AML-193 (cell line): ENCODE measurements at places on chromosomes 5 and 9.

DNA sequence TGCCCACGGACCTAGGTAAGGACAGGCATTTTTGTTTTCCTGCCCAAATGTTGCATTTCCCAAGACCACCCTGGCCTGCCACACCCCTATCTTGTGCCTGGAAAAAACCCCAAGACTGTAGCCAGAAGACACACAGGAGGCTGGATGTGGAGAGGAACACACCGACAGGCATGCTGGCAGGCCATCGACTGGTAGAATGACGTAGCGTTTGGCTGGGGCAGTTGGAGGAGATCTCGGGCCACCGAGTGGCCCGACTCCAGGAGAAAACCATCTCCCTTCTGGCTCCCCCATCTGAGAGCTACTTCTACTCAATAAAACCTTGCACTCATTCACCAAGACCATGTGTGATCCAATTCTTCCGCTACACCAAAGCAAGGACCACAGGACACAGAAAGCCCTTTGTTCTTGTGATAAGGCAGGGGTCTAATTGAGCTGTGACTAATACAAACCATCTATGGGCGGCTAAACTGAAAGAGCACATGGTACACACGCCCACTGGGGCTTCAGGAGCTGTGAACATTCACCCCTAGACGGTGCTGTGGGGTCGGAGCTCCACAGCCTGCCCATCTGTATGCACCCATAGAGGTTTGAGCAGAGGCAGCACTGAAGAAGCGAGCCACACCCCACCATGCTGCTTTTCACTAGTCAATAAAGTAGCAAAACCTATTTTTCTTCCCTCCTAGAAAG lies 38.9 kb upstream of the N4BP3 start:
- no peak for DNase-seq

GRCh38 chr9:134139081-134139480 lies 3.2 kb downstream of the WDR5 start:
- DNase-seq, result no peak

DNA sequence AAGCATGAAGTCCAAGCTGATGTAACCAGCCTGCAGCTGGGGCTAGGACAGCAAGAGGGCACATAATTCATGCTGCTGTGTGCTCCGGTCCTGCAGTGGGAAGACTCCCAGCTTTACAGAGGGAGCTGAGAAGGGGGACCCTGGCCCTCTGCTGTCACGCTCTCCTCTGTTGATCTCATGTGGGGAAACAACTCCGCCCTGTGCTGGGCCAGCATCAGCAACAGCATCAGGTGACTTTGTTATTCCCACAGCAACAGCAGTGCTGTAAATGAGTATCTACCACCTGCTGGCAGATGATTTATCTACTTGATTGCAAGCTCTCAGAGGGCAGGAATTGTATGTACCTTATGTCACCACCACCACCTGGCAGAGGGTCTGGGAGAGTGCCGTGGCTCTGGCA lies 176.2 kb downstream of the COL23A1 start:
- no peak for DNase-seq

DNA sequence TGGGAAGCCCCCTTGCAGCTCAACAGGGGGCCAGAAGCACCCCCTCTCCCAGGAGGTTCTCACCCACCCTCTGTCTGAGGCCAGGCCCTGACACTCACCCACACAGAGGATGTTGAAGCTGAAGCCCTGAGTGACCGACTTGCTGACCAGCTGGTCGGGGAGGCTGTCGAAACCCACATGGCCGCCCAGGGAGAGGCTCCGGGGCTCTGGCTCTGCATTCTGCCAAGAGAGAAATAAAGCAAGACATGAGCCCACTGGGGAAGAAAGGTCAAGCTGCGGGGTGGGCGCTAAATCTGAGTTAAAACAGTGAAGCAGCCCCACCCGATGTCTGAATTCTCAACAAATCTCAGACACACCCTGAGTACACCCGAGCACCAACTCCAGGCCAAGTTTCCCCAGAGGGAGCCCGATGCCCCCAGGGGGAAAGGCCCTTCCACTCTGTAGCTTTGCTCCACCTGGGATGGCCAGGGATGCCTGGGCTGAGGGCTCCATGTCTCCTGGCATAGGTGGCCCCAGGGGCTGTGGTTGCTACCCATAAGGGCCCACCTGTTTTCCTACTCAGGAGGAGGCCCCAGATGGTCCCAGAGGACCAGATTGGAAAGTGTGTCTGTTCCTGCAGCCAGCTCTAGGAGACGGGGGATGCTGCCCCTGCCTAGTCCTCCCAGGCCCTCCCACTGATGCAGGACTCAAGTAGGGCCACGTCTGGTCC lies 11.6 kb downstream of the SEPTIN8 start:
- DNase-seq, result no peak

- no peak for DNase-seq
Measured at GRCh38 chr9:98929895-98930341, 13.8 kb upstream of the COL15A1 start.

DNA sequence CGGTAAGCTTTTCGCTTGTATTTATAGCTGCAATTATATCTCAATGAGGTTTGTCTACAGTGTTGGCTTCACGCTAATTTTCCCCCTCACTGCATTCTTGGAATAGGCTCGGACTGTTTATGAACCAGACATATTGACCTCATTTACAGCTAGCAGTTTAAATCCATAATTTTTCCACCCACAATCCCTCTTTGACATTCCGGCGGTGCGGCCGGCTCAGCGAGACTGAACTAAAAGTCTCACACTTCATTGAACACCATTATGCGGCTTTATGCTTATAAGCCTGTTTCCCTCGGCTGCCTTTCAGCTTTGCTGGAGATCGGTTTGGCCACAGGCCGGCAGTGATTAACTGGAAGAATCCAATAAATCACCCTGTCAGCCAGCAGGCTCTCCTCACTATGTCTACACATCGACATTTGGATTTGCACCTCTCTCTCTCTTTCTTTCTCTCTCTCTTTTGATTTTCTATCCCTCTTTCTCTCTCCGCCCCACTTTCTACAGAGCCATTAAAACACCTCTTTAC lies 315.0 kb upstream of the TLE4 start:
- DNase-seq, result no peak

GRCh38 chr5:38551030-38552017 lies 5.1 kb downstream of the LIFR start:
- peak; percentile 12 for DNase-seq

DNA sequence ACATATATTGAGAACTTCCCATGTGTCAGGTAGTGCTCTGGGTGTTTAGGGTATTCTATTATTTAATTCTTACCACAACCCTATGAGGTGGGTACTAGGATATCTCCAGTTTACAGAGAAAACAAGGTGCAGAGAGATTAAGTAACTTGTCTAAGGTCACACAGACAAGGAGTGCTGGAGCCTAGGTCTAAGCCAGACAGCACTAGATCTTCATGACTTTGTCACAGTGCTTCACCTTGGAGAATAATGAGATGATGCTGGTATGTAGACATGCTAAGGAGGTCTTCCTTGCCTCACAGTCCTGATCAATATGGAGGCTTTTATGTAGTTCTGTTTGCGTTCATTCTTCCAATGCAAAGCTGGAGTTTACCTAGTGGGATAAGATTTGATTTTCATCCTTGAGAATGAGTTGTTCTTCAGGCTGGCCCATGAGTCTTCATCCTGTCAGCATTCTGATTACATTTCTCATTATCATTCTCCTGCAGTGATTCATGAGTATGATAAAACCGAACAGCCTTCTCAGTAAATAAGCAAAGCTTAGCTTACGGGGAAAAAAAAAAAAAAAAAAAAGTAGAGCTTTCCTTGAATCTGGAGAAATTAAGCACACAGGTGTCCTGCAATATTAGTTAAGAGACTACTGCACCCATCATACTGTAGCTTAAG lies 176.3 kb downstream of the C9orf152 start:
- no peak for DNase-seq

- no peak for DNase-seq
Measured at GRCh38 chr5:1962619-1963355, 80.1 kb upstream of the IRX4 start.

DNA sequence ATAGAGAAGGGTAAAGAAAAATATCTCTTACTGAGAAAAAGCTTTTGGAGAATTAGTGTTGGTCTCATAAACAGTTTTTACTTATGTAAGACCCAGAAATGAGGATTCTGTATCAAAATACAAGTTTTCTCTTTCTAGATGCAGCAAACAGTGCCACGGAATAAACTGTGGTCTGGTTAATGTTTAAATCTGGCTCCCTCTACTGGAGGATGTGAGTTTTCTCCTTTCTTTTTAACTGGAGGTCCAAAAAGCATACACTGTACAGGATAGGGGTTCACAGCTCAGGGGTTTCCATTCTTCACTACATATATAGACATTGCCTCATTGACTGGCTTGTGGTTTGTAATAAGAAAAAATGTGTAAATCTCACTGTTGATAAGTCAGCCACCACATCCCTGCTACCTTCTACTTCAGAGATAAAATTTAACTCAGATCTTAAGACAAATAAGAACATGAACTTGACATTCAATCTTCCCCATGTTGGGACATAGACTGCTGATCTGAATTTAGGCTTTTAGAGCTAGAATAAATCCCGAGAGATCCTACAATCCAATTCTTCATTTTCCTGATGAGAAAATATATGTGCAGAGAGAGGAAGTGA lies 98.9 kb downstream of the CFAP95 start:
- peak; percentile 68 for DNase-seq

DNA sequence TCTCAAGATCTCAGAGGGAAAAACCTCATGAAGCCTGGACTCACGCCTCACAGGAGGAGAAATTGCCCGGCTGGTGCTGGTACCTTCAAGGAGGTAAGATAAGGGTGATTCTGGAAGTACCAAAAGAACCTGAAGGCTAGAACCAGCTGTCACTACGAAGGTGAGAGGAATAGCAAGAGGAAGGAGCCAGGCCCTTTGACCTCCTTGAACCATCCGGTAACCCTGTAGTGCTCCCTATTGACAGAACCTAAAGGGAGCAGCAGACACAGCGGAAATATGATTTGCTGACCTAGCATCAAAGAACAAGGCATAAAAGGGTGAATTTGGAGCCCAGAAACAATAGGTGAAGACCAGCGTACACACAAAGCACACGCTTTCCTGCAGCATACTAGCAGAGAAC lies 92.2 kb downstream of the DOCK8 start:
- DNase-seq, result peak; percentile 70

- no peak for DNase-seq
Measured at GRCh38 chr9:87556039-87556438, 58.4 kb downstream of the DAPK1 start.

DNA sequence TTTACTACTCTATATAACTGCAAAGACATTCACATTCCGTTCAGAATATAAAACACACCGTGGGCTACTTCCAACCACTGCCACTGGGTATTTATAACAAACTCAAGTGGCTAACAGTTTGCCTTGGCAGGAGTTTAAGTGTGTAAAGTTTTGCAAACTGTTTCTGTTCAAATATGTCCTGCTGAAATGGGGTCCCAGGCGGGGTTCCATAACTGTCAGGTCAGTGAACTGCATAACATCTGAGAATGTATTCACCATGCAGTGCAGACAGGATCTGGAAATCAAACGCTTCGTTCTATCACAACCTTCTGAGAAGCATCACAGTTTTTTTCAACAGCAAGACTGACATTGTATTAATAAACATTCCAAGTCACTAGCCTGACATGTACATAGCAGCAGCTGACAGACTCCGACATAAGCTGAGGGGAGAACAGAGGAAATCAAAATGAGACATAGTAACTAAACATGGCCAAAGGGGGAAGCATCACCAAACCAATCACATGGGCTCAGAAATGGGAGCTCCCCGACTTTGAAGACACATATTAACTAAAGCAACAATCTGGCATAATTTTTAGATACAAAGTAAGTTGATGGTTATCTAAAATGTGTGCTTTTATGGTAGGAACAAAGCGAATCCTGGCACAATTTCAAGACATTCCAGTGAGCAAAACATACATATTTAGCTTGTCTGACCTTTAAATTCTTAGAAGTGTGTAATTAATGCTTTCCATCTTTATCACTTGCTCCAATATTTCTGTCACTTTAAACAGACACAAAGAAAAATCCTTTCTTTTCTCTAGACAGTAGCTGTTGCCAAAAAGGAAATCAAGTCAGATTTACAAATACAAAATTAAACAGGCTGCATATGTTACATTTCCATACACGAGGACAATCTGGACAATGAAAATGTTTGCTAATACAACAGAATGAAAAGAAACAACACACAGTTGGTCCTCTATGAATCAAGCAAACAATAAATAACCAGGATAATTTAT lies 156.8 kb downstream of the MAPKAP1 start:
- no peak for DNase-seq

DNA sequence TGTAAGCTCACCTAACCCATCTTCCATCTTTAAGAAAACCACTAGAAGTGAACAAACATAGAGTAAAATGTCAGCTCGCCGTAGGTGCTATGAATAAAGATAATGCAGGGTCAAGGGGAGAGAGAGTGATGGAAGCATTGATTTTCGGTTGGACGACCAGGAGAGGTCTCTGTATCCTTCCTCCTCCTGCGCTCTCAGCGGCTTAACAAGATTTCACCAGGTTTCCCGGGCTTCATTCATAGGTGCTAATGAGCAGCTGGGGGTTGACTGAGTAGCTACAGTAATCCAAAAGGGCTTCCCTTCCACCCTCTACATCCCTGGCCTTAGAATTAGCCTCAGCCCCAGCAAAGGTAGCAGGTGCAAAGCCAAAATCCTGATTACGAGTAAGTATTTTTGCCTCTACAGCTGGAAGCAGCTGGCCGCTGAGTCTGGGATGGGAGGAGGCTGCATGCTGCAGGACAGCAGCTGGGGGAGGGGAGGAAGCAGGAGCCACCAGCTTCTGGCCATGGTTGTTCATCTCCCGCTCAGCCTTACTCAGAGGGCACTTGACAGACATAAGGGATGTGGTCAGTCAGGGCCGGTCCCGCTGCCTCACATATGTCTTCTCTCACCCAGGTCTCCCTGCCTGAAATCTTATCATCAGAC lies 112.0 kb upstream of the IL12B start:
- no peak for DNase-seq

- DNase-seq, result no peak
Measured at GRCh38 chr5:113202287-113202686, 225.7 kb downstream of the DCP2 start.

GRCh38 chr5:133259199-133259997 lies 207.6 kb downstream of the HSPA4 start:
- DNase-seq, result no peak

- no peak for DNase-seq
Measured at GRCh38 chr9:34651321-34651720, 664 bp upstream of the IL11RA start.

GRCh38 chr5:168898247-168898911 lies 319.2 kb upstream of the PANK3 start:
- DNase-seq, result no peak

DNA sequence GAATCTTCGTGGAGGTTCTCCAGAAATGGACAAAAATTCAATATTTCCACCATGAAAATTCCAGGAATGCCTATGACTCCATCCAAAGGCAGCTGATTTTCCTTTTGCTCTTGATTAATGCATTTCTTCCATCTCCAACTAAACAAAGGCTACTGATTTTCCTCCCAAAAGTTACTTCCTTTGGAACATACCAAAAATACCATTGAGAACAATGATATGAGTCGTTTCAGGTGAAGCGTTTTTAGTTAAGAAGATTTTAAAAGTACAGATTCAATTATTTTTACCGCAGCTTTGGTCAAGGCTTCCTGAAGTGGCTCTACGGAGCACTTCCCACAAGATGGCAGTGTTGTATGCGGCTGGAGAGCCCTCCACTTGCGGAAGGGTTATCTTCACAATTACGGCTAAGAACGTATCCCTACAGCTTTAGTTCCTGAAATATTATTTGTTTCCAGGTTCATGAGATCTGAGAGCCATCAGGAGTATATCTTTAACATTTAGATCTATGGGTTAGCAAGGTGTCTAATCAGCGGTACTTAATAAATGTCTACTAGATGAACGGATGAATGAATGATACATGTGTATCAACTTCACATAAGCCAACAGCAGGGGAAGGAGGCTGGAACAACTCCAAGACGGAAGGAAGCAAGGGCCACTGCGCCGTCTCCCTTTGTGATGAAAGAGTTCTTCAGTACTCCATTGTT lies 35.9 kb upstream of the ARSB start:
- peak; percentile 36 for DNase-seq
